ENCODE measurements at places on chromosomes 6 and 20. TPM values are rescaled to one million over a fixed set of nuclear protein-coding genes. Genes with fewer than 3 reads are reported as not detected.

DNA sequence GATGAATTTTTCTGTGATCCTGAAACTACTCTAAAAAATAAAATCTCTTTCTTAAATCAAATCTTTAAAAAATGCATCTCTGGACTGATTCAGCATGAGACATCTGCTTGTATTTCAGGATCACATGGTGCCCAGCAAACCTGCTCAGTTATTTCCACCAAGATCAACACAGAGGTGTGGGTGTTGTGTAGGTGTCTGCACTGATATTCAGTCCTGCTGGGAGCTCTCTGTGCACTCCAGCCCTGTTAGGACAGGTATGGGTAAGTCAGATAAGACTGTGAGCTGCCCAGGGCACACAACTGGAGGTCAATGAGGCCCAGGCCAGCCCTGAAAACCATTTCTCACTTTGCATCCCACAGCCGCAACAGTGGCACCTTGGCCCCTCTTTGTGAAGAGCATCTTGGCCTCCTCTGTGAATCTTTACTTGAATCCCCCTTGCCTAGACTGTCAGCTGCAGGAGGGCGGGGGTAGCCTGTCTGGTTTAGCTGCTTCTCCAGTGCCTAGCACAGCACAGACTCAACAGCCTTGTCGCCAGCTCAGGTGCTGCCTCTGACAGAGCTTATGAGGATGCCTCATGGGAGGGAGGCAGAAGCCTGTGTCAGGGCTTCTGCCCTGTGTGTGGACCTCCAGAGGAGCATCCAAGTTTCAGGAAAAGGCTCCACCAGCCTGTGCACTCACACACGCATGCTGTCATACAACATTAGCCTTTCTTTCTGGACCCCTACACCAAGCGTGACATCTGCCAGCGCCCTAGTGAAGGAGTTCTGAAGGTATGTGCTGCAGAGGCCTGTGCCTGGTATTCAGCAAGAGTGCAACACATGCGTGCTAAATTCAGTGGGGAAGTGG lies 187.6 kb upstream of the CST7 start:
- no peak for DNase-seq

- DNase-seq = no peak
These were observed at the start of gene COL11A2 for GRCh38 chr6:33192105-33192646. Gene COL11A2, minus strand, starts transcription at chr6:33192467. Its CDS starts 227 bp downstream, at chr6:33192240.

- no peak for DNase-seq
These were observed 102.7 kb upstream of the INSM1 start for GRCh38 chr20:20265210-20265609.

DNA sequence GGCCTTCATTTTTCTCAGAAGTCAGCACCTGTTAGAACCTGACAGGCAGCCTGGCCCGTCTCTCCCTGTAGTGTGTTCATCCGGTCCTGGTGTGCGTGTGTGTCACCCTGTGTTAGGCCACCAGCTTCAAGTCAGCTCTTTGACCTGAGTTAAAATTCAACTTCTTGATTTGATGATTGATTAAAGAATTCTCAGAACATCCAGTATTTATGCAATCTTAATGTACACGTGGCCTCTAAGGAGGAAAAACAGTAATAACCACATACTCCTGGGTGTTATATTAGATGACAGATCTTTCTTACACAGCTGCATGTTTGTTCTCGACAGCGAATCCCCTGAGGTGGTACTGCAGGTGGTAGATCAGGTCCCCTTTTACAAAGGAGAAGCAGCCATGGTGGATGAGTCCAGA lies 19.1 kb upstream of the TMEM217 start:
- no peak for DNase-seq

GRCh38 chr6:160088069-160088783 lies 33.4 kb upstream of the SLC22A1 start:
- no peak for DNase-seq

- DNase-seq = no peak
These were observed 17.4 kb downstream of the PIGT start for GRCh38 chr20:45433316-45433715.

GRCh38 chr6:135066806-135067205 lies 12.2 kb upstream of the HBS1L start:
- DNase-seq = no peak

- DNase-seq = no peak
These were observed 114.2 kb downstream of the MAP3K7 start for GRCh38 chr6:90472716-90473115.

The SIRPG gene
- not detected for total RNA-seq

The CDSN gene
- under 0.01 TPM for total RNA-seq
